C1 segment of cervical spinal cord (tissue), 14 donors: ENCODE measurements at places on chromosomes 6 and 20.

- no peak for DNase-seq
Observed at GRCh38 chr20:16707674-16708073, 22.2 kb upstream of the SNRPB2 start.

- DNase-seq, result no peak
Observed at GRCh38 chr6:100347901-100348550, 116.7 kb downstream of the SIM1 start.

- DNase-seq, result no peak
Observed at GRCh38 chr6:107186047-107186446, 70.7 kb upstream of the BEND3 start.

DNA sequence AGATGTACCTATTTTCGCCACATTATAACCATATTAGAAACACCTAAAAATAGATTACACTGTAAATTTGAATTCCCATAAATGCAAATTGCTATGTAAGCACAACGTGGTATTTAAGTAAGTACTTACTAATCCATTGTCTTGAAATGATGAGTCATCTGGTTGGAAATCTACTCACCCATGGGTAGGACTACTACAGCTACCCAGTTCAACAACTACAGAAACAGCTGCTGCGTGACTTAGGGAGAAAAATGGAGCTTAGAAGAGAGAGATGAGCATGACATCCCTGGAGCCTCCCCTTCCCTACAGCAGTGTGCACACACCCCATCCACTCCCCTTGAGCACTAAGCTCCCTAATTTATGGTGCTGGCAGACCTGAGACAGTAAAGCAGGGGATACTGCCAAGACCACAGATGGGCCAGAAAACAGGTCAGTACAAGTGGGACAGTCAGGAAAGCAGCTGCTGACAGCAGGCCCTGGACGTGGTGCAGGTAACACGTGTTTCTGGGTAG, 26.9 kb downstream of the RRAGD start:
- no peak for DNase-seq

- no peak for DNase-seq
Observed at GRCh38 chr6:139490482-139490881, 116.0 kb upstream of the CITED2 start.

DNA sequence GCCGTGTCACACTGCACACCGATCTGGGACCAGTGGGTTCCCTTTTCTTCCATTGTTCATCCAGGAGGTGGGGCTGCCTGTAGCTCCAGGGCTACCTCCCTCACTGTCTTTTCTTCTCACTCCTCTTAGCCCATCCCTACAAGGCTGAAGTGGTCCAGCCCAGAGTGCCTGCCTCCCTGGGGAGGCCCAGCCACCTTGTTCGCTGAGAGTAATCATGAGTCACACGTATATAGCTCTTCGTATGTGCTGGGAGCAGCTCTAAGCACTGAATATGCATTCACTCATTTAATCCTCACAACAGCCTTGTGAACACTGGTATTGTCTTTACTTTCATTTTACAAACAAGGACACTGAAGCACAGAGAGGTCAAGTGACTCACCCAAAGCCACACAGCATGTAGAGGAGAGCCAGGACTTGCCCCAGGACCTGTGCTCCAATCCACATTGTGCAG, 14.7 kb upstream of the CCDC167 start:
- no peak for DNase-seq

- DNase-seq, result no peak
Observed at GRCh38 chr6:118260833-118261232, 287.3 kb upstream of the PLN start.

- no peak for DNase-seq
Observed at GRCh38 chr6:137811916-137812553, 55.0 kb upstream of the TNFAIP3 start.

GRCh38 chr6:26156105-26156849, 69.0 kb downstream of the HFE start:
- DNase-seq, result peak; percentile 82

DNA sequence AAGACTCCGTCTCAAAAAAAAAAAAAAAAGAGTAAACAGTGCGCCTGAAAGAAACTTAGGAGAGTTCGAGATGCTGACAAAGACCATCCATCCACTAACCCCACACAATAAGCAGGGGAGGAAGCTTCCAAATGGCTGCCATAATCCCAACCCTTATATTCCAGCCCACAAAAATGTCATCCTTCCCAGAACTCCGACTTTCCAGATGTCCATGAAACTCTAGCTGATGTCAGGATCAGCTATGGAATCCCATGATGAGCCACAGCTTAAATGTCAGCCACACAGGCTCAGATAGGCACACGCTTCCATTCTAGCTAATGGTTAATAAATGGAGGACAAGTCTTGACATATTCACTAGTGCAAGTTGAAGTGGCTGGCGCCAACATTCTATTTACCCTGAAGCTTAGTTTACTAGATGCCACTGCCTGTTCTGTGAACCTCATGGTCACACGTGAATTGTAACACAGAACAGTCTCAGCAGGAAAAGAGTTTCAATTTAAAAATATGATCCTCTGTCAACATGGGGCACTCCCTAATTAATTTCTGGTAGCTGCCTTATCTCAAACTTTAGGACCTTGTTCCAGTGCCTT, 75.5 kb downstream of the FOXF2 start:
- DNase-seq, result no peak

DNA sequence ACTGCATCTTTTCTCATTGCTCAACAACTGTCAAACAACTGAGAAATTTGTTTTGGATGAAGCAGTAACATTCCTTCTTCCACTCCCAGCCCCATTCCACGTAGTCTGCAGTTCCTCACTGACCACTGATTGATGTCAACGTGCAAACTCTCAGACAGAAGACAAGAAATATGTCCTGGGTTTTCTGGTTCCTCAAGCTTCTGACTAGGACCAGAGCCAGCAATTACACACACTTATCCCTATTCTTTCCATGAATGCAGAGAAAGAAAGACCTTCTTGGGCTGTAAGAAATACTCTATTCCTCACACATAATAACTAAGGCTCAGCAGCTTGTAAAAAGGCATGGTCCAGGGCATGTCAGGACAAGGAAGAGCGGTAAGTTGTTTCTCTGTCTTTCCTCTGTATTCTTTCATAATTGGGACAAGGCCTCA, 790.1 kb upstream of the SLC35B3 start:
- DNase-seq, result no peak

DNA sequence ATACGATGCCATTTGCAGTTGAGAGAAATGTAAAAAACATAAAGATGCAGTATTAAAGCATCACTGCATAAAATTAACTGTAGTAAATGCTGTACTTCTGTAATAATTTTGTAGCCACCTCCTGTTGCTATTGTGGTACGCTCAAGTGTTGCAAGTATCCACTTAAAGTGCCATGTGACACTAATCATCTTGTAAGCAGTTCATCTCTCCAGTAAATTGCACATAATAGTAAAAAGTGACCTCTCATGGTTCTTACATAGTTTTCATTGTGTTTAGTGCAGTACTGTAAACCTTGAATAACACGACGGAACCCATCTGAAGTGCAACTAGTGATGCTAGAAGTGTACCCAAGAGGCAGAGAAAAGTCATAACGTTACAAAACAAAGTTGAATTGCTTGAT, 190.1 kb upstream of the VGLL2 start:
- DNase-seq, result no peak

GRCh38 chr6:11538052-11538818, 686 bp downstream of the TMEM170B start:
- DNase-seq, result peak; percentile 42

GRCh38 chr6:20919677-20920385, 385.6 kb downstream of the CDKAL1 start:
- DNase-seq, result no peak

DNA sequence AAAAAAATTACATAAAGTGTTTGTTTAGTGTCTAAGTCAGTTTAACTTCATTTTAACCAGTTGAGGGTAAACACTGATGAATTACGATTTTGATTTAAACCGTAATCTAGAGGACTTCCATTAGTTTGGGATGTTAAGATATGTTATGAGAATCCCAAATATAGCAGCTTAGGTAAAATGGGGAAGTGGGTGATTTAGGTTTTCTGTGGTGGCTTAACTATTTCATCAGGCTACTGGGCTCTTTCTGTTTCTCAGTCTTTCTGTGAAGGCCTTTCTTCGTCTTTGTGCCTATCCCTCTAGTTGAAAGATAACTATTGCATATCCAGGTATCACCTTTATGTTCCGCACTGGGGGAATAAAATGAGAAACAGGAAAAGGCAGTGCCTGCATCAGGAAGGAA, 27.9 kb downstream of the CENPW start:
- no peak for DNase-seq

- DNase-seq, result no peak
Observed at GRCh38 chr20:25198663-25199383, 3.3 kb downstream of the ENTPD6 start.

DNA sequence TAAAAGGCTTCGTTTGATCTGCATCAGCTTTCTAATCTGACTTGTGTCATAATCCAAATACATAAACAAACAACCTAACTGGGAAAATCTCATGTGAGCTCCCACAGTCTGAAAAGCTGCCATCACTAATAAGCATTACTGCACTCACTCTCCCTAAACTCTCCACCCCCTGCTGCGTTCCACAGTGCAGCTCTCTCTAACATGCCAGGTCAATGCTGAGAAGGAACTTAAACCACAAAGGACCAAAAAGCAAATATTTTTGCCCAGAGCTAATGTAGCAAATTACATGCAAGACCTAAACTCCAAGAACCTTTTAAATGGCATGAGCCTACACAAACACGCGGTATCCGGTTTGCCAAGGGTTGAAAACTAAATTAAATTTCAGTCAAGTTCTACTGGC, 542.3 kb upstream of the JARID2 start:
- no peak for DNase-seq

GRCh38 chr6:118896339-118897136, 2.6 kb downstream of the ASF1A start:
- no peak for DNase-seq

- DNase-seq, result no peak
Observed at GRCh38 chr6:116682334-116682712, 1.3 kb downstream of the KPNA5 start.

DNA sequence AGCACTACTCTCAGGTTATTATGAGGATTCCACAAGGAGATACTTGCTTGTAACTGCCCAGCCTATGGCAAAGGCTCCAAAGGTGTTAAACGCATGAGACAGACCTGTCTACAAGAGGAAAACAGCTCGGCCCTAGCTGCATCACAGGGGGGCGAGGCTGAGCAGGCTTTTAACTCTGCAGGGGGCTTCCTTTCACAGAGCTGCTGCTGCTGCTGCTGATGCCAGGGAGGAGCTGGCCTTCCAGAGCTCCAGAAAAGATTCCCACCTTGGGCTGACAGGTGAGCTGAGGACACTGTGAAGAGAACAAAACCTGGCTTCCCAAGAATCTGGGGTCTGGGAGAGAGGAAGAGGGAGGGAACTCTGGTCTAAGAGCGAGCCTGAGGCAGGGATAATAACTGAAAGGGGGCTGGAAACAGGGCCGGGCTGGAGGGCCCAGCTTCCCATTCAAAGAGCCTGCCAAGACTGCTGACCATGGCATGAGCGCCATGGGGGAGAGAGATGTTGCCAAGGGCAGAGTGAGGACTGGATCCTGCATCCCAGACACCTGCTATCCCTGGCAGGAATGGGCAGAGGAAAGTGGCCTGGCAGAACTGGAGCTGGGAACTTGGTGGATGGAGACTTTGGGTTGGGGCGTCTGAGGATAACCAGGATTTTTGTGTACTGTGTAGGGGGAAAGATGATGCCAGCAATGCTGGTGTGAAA, 211.1 kb upstream of the LRFN2 start:
- no peak for DNase-seq

DNA sequence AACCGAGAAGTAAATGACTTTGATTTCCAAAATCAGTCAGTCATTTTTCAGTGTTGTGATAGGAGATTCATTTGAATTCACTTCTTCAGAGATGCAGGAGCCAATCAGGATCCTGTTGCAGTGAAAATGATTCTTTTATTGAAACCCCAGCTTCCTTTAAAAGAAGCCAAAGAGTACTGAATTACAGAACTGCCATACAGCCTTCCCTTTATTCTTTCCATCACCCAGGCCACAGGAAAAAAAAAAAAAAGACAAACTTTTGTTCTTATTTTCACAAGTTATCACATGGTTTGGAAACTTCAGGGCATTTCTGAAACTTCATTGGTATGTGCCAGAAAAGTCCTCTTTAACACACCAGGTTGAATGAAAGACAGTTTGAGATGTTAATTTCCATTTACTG, 1.8 kb upstream of the CARMIL1 start:
- no peak for DNase-seq

- no peak for DNase-seq
Observed at GRCh38 chr20:11957911-11958310, 40.2 kb downstream of the BTBD3 start.

DNA sequence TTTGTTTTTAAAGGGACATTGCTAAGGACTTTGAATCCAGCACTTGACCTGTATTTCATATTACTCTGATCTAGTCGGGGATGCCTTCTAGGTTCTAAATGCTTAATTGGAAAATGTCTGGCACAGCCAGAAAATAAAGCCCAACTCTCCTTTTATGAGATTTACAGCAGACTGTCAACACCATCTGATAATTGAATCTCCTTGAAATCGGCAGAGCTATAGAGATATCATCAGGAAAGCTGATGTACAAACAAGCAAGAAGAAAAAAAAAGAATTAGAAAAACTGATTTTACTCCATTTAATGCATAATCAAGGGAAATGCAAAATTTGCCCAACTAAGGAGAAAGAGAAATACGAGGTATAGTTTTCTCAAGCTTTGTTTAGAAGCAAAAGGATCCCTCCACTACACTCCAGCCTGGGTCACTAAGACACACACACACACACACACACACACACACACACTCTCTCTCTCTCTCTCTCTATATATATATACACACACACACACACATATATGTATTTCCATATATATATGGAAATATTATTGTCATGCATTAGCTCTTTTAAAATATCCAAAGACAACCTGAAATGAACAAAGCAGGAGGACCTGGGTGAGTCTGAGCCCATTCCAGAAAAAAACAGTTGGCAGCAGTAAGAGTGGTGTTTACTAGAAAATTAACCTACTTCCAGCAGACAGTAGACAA, 9.5 kb upstream of the FOXC1 start:
- DNase-seq, result no peak

- DNase-seq, result no peak
Observed at GRCh38 chr6:105069821-105070445, 109.9 kb downstream of the POPDC3 start.

- DNase-seq, result no peak
Observed at GRCh38 chr20:16713066-16713465, 16.8 kb upstream of the SNRPB2 start.
